Osteoblast (primary cell): ENCODE measurements at places on chromosomes 12 and 14. TPM values are rescaled to one million over a fixed set of nuclear protein-coding genes. Genes with fewer than 3 reads are reported as not detected.

The PPM1H gene
- 13.0 and 13.4 TPM in 2 replicates for total RNA-seq

The ADAMTS20 gene
- total RNA-seq: under 0.01 TPM in 1 of 2 replicates, not detected in the other

The NKX2-8 gene
- total RNA-seq: not detected in 2 replicates

The MGAT4C gene
- under 0.01 TPM in 1 of 2 replicates, not detected in the other for total RNA-seq
